Left renal cortex interstitium (tissue), 4 donors: ENCODE measurements at places on chromosomes 13 and 19.

- no peak for DNase-seq
Measured at GRCh38 chr13:84653915-84654534, 771.8 kb upstream of the SLITRK1 start.

DNA sequence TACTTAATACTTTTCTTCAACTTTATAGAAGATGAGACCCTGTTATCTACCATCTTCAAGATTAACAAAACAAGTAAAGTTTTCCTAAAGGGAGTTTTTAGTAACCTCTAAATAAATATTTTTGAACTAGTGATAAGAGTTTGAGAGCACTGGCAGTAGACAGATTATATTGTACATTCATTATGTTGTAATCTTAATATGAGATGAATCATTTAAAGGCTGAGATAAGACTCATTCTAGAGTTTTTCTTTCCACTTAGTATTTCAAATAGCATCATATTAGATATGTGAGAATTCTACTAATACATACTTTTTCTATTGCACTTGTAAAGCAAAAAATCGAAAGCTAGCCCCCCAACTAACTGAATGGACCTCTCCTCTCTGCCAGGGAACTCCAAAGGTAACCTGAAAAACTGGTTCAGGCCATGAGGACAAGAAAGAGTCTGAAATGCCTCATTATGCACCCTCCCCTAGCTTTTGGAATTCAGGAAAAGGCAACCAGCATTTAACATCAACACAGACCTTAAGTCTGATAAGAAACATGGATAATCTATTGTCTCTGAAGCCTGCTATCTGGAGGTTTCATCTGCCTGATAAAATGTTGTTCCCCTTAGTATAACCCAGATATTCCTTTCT, 875.4 kb upstream of the SLC10A2 start:
- DNase-seq, result no peak

DNA sequence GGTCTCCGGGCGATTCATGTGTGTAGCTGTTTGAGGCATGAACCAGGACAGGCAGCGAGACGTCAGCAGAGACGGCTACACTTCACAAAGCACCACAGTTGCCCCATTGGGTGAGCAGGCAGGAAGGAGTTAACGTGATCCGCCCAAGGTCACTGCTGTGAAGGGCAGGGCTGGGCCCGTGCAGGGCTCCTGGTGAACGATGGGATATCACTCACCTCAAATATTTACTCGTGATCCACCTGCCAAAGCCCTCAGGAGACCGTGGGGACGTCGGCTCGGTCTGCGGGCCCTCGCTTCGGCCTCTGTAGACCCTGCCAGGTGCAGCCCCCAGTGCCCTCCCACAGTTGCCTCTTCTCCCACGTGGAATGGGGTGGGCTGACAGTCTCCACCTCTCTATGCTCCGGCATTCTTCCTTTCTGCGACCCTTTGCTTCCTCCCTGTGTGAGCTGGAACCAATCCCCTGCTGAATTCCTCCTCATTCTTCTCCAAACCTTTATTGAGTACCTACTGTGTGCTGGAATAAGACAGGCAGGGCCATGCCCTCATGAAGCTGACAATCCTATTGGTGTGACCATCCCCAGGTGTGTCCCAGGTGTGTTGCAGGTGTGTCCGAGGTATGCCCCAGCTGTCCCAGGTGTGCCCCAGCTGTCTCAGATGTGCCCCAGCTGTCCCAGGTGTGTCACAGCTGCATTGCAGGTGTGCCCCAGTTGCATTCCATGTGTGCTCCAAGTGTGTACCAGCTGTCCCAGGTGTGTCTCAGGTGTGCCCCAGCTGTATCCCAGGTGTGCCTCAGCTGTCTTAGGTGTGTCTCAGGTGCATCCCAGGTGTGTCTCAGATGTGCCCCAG, 2.0 kb upstream of the GRK1 start:
- DNase-seq, result no peak

- DNase-seq, result no peak
Measured at GRCh38 chr13:23883255-23883654, 5.9 kb downstream of the MIPEP start.

GRCh38 chr13:80341756-80342370, 937 bp upstream of the SPRY2 start:
- DNase-seq, result peak; percentile 81

DNA sequence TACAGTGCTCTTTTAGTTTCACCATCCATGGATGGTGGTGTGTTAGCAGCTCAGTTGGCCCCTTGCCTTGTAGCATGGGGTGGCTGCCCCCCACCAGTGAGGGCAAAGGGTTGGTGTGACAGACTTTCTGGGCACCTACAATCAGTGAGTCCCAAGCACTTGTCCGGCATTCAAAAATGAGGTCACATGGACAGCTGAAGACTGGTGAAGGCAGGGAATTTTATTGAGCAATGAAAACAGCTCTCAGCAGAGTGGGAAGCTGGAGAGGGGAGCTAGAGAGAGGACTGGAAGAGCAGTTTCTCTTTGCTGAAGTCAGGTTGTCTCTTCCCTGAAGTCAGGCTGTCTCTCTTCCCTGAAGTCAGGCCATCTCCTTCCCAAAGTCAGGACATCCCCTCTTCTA, 1053.2 kb downstream of the SLITRK1 start:
- DNase-seq, result no peak

GRCh38 chr19:576768-577438, 4.5 kb downstream of the BSG start:
- DNase-seq, result no peak

DNA sequence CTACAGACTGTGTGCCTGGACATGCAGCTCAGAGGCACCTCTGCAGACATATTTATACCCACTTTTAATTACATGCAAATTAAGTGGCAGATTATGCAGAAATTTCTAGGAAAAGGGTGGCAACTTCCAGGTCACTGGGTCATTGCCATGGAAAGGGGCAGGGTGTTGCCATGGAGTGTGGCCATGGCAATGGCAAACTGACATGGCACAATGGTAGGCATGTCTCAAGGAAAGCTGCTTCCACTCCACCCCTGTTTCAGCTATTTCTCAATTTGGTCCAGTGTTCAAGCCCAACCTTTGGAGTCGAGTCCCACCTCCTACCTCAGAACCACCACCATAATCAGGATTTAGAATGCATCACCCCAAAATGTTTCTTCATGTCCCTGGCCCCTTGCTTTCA, 170.7 kb upstream of the TSHZ3 start:
- no peak for DNase-seq

- no peak for DNase-seq
Measured at GRCh38 chr19:15200553-15201364, at the start of gene NOTCH3. NOTCH3 (minus strand) TSS chr19:15200995; CDS start chr19:15200905, 90 bp downstream.

GRCh38 chr19:3289971-3290569, 65.6 kb downstream of the CELF5 start:
- DNase-seq, result no peak

DNA sequence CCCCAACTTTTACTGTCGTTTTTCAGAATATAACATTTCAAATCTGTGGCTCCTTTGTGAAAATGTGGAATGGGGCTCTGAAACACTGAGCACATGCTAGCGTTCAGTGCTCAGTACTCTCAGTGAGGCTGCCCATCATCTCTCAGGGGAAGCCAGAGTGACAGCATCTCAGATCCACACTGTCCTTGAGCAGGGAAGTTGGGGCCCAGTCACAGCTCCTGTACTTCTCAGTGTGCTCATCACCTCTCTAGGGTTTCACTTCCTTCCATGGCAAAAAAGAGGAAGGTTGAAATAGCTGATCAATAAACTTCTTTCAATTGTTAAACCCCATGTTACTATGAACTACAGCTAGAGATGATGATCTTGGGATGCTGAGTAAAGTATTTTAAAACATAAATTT, 565.9 kb upstream of the SPRY2 start:
- DNase-seq, result no peak

GRCh38 chr13:20129076-20129475, 31.8 kb downstream of the GJA3 start:
- DNase-seq, result no peak

DNA sequence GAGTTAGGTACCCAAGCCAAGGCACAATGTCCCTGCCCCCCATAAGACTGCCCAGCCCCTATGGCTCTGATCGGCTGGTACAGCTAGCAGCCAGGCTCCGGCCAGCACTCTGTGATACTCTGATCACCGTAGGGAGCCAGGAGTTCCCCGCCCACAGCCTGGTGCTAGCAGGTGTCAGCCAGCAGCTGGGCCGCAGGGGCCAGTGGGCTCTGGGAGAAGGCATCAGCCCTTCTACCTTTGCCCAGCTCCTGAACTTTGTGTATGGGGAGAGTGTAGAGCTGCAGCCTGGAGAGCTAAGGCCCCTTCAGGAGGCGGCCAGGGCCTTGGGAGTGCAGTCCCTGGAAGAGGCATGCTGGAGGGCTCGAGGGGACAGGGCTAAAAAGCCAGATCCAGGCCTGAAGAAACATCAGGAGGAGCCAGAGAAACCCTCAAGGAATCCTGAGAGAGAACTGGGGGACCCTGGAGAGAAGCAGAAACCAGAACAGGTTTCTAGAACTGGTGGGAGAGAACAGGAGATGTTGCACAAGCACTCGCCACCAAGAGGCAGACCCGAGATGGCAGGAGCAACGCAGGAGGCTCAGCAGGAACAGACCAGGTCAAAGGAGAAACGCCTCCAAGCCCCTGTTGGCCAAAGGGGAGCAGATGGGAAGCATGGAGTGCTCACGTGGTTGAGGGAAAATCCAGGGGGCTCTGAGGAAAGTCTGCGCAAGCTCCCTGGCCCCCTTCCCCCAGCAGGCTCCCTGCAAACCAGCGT, 3.0 kb upstream of the KMT2B start:
- DNase-seq, result no peak
